ENCODE measurements at places on chromosomes 7 and 10.

DNA sequence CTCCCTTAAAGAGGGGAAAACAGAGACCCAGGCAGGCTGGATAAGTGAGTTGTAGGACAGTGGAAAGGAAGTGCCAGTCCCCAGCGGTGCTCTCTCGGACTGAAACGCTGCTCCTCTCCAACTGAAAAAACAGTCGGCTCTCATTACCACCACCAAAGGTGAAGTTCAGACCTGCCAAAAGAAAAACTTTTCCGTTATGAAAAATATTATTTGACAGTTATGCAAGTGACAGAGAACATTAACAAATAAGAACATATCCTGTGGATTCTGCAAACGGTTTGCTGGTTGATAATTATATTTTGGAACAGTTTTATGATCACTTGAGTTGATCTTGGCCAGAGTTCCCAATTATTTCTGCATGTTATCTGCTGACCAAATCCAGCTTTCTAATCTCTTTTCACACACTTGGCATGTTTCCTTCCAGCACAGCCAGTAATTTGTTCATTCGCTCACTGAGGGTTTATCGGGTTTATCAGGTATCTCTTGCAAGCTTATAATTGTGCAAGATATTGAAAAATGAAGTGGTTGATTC is 82.6 kb downstream of the PTPRE start:
- DNase-seq: no peak

- DNase-seq: no peak
These were observed 8.9 kb upstream of the ATP6V1F start for GRCh38 chr7:128853799-128854198.

GRCh38 chr10:130824230-130825014 is 487.1 kb downstream of the TCERG1L start:
- DNase-seq: no peak

DNA sequence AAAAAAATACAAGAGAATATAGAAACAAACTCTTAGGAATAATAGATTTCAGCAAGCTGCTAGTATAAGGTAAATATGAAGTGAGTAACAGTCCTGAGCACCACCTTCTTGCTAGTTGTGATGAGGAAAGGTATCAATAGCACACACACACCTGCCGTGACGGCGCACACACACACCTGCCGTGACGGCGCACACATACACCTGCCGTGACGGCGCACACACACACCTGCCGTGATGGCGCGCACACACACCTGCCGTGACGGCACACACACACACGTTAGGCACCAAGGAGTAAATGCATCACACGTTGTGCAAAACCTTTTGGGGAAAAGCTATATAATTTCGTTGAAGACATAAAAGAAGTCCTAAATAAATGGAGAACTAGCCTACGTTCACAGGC is 4.7 kb upstream of the JAKMIP3 start:
- no peak for DNase-seq

DNA sequence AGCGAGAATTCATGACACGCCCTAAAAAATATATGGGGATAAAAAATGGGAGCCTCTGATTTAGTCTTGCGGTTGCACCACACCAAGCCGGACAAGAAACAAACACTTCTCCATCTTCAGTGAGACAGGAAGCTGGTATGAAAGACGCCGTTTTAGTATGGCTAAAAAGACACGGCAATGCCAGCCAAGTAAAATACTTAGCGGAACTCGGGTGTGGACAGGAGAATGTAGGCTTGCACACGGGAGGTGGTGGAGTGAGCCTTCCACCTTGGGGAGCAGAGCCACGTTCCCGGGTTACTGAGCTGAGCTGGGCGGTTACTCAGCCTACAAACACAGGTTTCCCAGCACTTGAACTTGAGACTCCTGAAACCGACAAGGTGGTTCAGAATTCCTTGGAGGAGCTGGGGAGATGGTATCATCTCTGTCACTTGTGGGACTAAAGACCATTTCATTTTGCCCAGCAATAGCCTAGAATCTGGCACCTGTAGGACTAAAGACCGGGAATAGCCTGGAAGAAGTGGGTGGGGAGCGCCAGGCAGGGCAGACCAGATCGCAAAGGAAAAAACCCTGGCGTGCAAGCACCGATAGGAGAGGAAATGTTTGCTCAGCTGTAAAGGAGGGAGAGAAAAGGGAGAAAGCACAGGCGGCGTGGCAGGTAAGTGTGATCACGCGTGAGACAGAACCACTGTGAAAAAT is 34.8 kb upstream of the SEPHS1 start:
- DNase-seq: no peak

DNA sequence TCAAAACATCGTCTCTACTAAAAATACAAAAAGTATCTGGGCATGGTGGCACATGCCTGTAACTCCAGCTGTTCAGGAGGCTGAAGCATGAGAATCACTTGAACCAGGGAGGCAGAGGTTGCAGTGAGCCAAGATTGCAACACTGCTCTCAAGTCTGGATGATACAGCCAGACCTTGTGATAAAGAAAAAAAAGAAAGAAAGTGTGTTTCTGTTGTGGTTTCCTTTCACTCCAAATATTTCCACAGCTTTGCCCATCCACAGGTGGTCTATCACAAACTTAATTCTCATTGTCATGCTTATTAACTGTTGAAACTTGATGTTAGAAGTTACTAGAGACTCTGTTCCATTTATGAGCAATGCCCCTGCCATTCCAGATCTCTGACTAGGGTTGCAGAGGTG is 316.0 kb upstream of the SEMA3C start:
- DNase-seq: no peak

DNA sequence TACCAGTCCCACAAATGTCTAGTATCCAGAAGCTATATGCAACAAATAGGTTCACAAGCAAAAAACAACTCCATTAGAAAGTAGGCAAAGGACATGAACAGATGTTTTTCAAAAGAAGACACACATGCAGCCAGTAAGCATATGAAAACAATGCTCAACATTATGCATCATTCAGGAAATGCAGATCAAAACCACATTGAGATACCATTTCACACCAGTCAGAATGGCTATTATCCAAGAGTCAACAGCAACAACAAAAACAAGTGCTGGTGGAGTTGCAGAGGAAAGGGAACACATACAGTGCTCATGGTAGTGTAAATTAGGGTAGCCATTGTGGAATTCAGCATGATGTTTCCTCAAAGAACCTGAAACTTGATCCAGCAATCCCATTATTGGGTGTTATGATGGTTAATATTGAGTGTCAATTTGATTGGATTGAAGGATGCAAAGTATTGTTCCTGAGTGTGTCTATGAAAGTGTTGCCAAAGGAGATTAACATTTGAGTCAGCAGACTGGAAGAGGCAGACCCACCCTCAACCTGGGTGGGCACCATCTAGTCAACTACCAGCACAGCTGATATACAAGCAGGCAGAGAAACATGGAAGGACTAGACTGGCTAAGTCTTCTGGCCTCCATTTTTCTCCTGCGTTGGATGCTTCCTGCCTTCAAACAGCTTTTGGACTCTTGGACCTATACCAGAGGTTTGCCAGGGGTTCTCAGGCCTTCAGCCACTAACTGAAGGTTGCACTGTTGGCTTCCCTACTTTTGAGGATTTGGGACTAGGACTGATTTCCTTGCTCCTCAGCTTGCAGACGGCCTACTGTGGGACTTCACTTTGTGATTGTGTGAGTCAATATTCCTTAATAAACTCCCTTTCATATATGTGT is 218.4 kb upstream of the SEMA3D start:
- no peak for DNase-seq

- no peak for DNase-seq
These were observed 248.0 kb upstream of the NPY start for GRCh38 chr7:24036033-24036412.

DNA sequence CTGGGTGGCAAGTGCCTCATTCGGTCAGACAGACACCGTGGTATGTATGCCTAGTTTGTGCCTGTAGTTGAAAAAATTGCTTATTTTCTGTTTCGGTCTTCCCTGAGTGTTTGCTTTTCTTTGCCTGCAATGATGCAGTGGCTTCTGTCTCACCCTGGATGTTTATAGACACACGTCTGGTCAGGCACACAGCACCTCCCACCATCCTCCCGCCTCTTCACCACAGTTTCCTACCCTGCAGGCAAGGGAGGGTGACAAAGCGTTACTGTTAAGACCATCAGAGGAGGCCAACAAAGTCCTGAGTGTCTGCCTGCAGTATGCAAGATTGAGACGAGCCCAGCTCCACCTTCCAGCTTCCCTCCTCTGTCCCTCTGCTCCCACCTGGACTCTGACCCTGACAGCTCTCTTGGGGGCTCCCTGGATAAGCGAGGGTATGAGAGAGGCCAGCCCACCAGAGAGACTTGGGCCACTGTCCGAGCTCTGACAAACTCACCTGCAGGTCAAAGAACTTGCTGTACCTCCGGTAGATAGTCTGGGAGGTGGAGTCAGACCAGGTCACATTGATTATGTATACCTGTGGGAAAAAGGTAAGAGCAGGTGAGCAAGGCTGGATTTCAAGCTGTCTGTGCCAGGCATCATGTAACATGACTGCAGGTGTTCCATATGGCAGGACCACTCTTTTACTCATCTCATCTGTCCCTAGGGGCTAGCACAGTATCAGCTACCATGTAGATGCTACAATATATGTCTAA is 54.4 kb downstream of the SH3PXD2A start:
- DNase-seq: peak; percentile 72

GRCh38 chr7:66348531-66348930 is 143.4 kb downstream of the TPST1 start:
- no peak for DNase-seq

DNA sequence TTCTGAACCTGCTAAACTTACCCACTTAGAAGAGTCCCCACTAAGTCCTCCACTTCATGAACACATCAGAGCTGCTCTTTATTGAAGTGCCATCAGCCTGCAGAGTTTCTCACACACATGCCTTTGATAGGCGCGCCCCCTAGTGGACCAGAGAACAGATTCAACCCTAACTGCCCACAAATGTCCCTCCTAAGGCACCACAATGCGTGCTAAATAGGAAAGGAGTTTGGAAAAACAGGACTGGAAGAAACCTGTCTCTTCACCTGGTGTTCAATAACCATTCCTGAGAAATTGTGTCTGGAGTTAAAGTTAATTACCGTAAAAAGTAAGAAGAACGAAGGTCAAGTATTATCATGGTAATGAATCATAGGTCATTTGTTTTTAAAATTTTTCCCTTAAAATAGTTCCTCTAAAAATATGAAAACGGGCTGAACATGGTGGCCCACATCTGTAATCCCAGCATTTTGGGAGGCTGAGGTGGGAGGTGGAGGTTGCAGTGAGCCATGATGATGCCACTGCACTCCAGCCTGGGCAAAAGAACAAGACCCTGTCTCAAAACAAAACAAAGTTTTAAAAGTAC is 249.7 kb downstream of the ELMO1 start:
- DNase-seq: peak; percentile 86

- DNase-seq: no peak
These were observed 43.8 kb downstream of the VWC2 start for GRCh38 chr7:49817279-49817678.

DNA sequence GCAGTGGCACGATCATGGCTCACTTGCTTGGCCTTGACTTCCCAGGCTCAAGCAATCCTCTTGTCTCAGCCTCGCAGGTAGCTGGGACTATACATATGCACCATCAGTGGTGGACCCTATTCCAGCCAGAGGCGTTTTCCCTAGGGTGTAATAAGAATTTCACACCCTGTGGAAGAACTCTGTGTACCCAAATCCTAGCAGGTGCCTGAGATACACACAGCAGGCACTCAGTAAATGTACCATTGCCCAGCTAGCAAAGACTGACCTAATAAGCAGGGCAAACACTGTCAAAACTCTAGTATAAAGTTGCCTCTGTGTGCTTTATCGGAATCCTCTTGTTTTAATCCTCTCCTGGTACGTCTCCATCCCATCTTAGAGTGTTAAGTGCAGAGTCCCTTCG is 33.7 kb upstream of the BHLHA15 start:
- no peak for DNase-seq

DNA sequence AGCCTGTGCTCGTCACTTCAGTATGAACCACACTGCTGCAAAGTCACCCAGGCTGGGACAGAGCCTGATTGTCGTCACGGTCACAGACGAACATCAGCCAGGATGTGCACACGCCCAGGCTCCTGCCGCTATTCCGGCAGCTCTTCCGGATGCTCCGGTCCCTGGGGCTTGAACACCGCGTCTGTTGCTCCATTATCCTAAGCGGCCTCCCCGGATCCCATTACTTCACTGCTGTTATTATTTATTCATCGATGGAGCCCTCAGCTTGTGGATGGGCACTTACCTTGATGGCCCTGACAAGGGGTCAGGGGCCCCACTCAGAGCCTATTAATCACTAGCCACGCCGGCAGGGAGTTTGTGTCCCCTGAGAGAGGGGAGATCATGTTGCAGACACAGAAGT is 120.8 kb upstream of the PCBD1 start:
- no peak for DNase-seq

- no peak for DNase-seq
These were observed 39.2 kb downstream of the AGAP3 start for GRCh38 chr7:151125470-151125845.

GRCh38 chr10:30680908-30681307 is 51.4 kb upstream of the LYZL2 start:
- no peak for DNase-seq

GRCh38 chr7:82413237-82413636 is 30.3 kb downstream of the CACNA2D1 start:
- DNase-seq: no peak

GRCh38 chr7:96578606-96579005 is 131.0 kb downstream of the SEM1 start:
- no peak for DNase-seq

DNA sequence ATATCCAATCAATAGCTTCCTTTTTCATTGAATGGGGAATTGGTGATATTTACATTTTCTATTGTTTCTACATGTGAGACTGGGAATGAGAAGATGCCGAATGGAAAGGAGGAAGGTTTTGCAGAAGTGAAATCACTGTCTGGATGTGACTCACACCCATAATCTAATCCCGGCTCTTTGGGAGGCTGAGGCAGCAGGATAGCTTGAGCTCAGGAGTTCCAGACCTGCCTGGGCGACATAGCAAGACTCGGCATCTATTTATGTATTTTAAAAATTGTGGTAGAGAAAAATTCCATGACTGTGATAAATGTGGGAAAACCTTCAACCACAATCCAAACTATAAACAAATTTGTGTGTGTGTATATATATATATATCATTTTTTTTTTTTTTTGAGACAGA is 10.9 kb upstream of the FIS1 start:
- DNase-seq: no peak

DNA sequence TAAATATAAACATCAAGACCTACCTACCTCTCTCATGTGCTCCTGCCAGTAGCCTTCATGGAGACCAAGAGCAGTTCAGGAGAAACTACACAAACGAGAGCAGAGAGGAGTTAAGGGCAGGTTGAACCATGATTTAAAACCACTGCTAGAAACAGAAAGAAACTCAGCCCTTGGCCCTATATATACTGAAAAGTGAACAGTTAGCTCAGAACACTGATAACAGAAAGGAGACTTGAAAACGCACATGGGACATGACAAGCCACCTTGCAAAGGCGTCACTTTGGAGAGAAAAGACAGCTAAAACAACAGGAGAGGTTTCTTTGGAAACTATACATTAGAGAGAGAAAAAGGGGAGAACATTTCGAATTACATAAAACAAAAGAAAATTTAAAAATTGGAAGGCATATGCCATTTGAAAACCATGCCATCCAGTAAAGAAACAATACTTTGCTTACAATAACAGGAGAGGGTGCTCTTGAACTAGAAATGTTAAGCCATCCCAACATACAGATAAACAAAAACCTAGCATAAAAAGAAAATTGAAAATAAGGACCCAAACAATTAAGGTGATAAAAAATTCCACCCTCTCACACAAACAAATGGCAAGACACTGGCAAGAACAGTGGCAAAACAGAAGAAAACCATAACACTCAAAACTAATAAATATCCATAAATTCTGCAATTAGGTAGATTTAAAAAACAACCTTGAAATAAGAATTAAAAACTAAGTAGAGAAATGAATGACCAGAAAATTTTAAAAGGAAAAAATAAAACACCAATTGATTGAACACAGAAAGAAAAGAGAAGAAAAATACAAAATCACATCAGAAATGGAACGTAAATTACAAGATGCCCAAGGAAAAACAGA is 232.7 kb downstream of the IMMP2L start:
- DNase-seq: no peak
